ENCODE measurements at places on chromosomes 4 and X.

- no peak for DNase-seq
Measured at GRCh38 chr4:130820448-130820847, 1724.5 kb downstream of the C4orf33 start.

GRCh38 chr4:113317523-113317922, 268.1 kb downstream of the ANK2 start:
- no peak for DNase-seq

- no peak for DNase-seq
Measured at GRCh38 chr4:41360921-41361793, 104.4 kb downstream of the UCHL1 start.

- DNase-seq: peak; percentile 5
Measured at GRCh38 chr4:13399257-13399656, 84.9 kb downstream of the RAB28 start.

GRCh38 chrX:119574394-119575266, at the start of gene UBE2A:
TSS of gene UBE2A (plus strand) at chrX:119574563. CDS start at chrX:119574712, 149 bp downstream.
- peak; percentile 93 for DNase-seq

DNA sequence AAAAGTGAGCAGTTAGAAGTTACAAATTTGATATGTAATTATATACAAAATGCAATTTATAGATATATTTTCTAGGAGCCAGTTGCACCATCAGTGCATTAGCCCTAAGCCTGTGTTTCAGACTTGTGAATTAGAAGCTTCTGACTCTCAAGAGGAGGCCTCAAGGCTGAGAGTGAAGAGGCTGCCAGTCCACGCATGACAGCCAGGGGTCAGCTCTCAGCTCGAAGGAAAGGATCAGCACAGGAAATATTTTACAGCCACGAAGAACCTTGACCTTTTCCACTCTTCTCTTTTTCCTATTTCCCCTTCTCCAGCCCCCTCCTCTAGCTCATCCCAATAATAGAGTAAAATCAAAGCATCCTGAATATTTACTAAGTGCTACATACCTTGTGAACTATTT, 642.4 kb downstream of the TRIML1 start:
- DNase-seq: peak; percentile 5

GRCh38 chr4:148445071-148445859, 3.1 kb upstream of the NR3C2 start:
- peak; percentile 26 for DNase-seq

GRCh38 chrX:151970027-151970426, 4.4 kb downstream of the GABRE start:
- no peak for DNase-seq

DNA sequence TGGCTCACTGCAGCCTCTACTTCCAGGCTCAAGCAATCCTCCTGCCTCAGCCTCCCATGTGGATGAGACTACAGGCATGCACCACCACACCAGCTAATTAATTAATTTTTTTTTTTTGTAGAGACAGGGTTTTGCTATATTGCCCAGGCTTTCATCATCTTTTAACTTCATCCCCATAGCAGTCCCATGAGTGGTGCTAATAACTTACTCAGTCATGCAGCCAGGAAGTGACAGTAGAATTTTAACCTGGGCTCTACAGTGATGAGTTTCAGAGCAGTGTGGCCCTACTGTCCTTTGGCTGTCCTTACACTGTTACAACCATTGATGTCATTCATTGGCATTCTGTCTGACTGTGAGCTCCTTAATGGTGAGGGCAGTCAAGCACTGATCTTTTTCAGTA, 3.9 kb upstream of the OCIAD2 start:
- DNase-seq: no peak

DNA sequence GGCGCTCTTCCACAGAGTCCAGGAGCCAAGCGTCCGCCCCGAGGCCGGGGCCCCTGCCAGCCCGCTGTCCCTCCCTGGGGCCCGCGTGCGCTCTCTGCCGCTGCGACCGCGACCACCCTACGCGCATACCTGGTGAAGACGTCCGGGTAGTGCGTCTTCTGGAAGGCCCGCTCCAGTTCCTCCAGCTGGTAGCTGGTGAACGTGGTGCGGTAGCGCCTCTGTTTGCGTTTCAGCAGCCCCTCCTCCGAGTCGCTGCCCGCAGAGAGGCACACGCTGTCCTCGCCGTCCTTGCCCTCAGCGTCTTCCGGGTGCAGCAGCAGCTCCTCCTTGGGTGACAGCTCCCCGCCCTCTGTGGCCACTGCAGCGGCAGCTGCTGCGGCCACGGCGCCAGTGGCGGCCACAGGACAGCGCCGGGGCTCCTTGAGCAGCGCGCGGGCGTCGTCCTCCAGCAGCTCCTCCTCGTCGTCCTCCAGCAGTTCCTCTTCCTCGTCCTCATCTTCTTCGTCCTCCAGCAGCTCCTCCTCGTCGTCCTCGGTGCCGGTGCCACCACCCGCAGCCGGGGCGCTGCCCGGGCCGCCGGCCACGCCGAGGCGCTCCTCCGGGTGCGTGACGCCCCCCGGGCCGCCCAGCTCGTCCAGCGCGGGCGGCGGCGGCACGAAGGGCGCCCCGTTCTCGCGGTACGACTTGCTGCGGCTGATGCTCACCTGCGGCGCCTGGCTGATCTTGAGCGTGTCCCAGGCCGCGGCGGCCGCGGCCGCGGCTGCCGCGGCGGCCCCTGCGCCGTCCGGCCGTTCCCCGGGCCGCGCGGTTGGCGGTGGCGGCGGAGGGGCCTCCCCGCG, 2.8 kb downstream of the ARX start:
- DNase-seq: no peak

GRCh38 chr4:100149190-100149589, 41.1 kb downstream of the DDIT4L start:
- no peak for DNase-seq

- DNase-seq: no peak
Measured at GRCh38 chr4:97238956-97239666, 904.2 kb downstream of the STPG2 start.

- peak; percentile 86 for DNase-seq
Measured at GRCh38 chrX:68693481-68694434, 46.3 kb downstream of the STARD8 start.

GRCh38 chr4:107837776-107838618, 13.3 kb downstream of the SGMS2 start:
- peak; percentile 44 for DNase-seq

DNA sequence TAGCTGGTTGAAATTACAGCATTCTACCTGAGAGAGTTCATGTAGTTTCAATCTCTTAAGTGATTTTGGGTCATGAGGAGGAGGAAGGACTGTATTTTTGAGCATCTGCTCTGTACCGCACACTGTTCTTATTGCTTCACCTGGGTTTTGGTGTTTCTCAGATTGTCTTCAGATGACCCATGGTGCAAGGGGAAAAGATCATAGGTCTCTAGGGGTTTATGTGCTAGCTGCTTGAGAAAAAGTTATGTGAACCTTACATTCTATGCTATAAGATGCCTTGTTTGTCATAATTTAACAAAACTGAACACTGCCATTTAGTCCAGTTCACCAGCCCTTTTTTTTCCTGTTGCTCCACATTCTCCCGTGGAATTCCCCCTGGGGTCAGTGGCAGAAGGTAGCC, 60.4 kb downstream of the PDK3 start:
- no peak for DNase-seq

GRCh38 chrX:107574054-107574683, 54.1 kb upstream of the PRPS1 start:
- no peak for DNase-seq

DNA sequence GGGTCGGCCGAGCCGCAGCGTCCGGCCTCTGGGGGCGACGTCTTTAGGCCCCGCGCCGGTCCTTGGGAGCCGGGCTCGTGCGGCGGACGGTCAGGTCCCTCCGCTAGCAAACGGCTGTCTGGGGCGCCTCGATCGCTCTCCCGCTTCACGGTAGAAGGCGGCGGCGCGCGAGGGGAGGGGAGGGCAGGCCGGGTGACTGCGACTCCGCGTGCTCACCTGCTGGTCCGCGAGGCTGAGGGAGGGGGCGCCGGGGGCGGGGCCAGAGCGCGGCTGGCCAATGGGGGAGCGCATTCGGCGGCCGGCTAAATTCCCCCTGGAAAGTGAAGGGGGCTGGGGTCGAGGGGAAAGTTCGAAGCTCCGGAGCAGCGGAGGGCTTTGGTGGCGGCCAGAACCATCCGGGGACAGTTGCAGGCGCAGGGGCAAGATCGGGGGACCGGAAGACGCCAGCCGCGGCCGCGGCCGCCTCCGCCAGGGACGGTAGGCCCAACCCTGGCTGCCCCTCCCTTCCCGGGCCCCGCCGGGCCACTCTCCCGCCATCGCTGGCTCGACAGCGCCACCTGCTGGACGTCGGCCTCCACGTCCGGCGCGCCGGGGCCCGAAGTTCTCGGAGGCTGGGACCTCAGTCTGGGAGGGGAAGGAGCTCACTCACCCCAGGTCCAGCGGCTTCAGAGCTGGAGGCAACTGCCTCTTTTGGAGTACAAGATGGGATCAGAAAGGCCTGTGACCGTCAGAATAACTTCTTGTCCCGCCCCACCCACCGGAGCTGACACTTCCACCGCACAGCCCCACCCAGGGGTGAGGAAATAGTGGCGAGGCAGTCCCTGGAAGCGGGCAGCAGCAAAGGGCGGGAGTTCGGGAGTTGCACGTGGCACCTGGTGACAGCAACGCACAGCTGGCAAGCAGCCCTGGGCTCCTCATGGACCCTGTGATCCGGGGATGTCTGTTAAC, 49.9 kb downstream of the ELF4 start:
- DNase-seq: peak; percentile 78

DNA sequence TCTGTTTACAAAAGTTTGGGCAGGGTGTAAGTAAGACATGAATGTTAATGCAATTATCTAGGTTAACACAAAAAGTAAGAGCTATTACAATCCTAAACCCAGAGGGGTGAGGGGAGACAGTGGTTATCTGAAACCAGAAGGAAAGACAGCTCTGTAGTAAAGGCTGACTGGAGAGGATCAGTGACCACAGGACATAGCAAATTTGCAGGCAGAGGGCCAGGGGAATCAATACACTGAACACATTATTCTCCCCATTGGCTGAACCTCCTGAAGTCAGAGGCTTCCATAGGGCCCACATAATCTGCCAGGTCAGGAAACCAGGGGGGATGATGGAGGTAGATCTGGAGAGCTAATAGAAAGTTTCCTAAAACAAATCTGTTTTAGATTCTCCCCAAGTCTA, 689.4 kb upstream of the ATOH1 start:
- DNase-seq: no peak

- DNase-seq: no peak
Measured at GRCh38 chr4:184851200-184851541, 25.4 kb upstream of the ACSL1 start.

DNA sequence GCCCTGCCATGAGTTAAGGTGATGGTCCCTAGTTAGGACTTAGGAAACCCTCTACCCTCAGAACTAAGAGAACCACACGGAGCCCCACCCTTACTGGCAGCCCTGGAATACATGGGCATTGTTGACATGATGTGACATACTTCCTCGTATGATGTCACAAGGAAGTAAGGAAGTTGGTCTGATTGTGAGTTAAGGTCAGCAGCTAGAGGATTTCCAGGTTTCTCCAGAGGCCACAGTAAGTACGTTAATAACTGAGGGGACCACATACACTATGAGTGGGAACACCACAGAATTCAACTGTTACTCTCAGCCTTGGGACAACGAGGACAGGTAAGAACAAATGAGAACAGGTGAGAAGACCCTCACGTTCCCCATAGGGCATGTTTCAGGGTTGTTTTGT, at the start of gene MAGEB5:
TSS of gene MAGEB5 (plus strand) at position 301 of the 400 bp plus-strand sequence. CDS start 1,133 bp downstream, outside the sequence.
- DNase-seq: no peak

GRCh38 chrX:11759172-11759460, 1.1 kb downstream of the MSL3 start:
- DNase-seq: no peak

DNA sequence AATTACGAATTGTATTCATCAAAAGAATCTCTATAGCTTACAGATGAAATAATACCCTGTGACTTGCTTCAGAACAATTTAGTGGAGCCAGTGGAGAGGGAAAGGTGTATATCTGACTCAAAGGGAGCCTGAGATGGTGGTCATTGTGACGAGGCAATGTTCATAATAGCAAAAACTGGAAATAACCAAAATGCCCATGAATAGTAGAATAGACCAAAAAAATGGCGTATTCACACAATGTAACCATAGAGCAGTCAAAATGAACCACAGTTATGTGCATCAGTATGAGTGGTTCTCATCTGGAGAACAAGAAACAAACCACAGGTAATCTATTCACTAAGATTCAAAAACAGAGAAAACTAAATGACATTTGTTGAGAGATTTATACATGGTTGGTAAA, 125.3 kb upstream of the CLNK start:
- DNase-seq: no peak

DNA sequence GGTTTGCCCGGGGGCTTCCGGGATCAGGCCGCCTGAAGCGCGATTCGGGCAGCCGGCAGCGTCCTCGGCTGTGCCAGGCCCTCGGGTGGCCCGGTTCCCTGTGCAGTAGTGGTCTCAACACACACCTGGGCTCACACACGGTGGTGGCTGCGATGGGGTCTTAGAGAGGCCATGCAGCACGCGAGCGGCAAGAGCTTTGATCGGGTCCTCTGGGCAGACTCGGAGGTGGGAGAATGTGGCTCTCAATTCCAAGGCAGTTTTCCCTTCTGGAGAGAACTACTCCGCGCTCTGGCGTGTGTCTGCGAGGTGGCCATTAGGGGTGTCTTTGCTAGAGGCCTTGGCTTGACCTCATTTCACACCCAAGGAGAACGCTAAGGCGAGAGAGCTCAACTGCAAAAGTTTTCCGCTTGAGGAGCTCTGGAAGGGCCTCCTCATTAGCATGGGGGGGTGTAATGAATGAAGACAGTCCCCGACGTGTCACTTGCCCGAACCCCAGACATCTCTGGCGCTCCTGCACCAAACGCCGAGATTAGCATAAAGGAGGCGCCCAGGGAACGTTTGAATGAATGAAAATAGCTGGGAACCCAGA, 771 bp upstream of the RBPJ start:
- DNase-seq: peak; percentile 75

DNA sequence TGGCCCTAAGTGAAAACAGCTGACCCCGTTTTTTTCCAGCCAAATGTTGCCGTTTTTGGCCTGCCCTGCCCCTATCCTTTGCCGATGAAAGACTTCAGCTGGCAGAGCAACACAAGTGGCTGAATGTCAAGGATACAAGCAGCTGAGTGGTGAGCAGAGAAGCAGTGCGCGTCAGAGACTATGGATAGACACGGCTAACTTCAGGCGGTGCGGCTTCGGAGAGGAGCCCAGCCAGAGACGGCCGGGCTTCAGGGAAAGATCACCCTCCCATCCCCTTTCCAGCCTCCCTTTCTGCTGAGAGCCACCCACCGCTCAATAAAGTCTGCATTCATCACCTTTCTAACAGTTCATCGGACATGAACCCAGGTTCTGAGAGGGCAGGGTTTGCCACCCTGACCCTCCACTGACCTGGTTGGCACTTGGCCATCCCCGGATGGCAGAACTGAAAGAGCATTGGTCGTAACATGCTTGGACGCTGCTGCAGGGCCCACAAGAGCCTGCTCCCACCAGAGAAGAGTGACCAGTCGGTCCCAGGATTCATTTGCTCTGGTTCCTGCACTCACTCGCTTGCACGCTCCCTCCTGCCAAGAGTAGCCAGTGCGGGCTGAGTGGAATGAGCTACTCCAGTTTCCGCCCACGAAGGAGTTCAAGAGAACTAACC, 125.8 kb downstream of the PPEF1 start:
- DNase-seq: no peak

GRCh38 chr4:17662694-17663093, 48.3 kb downstream of the MED28 start:
- no peak for DNase-seq
